ENCODE measurements at places on chromosomes 11 and 22.

DNA sequence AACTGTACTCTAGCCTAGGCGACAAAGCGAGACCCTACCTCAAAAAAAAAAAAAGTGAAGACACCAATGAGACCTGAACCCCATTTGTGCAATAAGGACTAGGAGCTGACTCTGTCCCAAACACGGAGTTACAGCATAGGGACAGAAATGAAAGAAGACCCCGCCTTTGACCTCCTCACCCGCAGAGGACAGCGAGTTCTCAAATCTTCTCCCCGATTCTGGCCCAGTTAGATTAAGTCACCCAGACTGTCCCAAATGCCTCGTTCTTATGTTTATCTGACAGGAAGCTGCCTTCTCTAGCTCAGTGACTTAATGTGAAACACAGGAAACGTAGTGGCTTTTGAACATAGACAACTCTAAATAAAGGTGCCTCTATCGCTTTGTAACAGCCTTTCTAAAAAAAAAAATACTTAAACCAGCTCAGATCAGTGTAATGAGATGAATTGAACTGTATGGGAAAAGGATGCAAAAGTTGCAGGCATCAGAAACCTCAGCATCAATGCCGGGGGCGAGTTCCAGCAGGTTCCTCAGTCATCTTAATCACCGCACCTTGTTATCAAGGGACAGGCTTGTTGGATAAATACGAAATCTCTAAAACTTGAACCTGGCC, 10.6 kb downstream of the MYH9 start:
- DNase-seq, result no peak

GRCh38 chr11:20058749-20059458, 101.4 kb downstream of the DBX1 start:
- no peak for DNase-seq

DNA sequence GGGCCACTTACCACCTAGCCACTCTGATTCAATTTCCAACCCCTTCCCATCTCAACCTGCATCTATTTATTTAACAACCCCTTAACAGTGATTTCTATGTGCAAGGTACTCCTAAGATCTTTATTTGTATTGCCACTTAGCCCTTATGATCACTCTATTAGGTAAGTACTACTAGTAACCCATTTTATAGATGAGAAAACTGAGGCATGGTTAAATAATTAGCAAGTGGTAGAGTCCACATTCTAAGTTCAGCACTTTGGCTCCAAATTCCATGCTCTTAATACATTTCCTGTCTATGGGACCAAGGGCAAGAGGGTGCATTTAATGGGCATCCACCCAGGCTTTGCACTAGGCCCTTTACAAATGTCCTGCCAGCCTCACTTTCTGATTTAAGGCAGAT, 38.1 kb upstream of the CSNK2A3 start:
- no peak for DNase-seq

DNA sequence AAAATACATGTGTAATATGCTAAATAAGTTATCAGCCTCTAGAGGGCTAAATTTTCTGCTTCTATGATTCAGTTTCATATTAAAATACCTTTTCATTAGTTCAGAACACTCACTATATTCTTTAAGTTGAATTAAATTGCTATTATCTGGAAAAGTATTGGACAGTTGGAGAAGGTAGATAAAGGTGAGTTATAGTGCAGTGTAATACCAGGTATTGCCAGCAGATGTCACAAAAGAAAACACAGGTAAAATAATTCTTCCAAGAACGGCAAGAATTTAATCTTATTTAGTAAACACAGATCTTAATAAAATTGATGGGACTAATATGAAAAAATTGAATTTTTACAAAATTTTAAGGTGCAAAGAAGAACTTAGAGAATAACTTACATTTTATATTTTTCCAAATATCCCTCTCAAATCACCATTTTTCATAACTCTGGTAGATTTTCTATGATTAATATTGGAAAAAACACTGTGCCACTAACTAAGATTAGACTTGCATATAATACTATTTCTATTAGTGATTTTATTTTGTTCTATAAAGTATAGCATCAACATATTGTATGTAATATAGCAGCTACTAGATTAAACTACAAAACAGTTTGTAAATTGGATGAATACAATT, 1.7 kb upstream of the LRRC4C start:
- no peak for DNase-seq

- no peak for DNase-seq
Observed at GRCh38 chr11:102464859-102465500, 12.4 kb upstream of the TMEM123 start.

DNA sequence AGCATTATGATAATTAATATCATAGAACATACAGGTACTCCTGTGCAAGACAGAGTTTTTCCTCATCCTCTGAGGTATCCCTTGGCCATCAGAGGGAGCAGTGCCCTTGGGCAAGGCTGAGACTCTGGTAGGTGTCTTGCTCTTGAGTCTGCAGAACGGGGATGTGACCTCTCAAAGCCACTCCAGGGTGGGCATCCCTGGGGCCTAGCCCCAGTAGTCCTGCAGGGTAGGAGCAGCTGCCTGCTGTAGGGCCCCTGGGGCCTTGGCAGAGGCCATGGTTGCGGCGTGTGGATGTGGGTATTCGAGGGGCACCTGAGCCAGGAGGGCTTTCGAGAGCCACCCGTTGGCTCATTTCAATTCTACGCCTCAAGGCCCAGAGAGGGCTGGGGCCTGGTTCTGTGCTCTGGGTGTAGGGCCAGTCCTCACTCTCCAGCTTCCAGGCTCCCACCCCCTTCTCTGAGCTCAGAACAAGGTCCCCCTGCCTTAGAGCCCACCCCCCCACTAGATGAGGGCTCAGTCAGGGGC, 7.7 kb upstream of the OMP start:
- DNase-seq, result no peak

DNA sequence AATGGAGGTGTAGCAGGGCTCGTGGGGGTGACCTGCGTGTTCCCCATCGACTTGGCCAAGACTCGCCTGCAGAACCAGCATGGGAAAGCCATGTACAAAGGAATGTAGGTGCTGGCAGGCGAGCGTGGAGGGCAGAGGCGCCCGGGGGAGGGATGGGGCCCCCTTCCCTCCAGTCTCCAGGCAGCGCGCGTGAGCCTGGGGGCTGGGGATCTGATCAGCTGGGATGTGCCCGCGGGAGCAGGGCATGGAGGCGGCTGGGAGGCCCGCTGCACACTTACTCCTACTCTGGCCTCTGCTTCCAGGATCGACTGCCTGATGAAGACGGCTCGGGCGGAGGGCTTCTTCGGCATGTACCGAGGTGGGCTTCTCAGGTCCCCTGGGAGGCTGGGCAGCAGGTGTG, 17.8 kb downstream of the SLC25A18 start:
- DNase-seq, result no peak

DNA sequence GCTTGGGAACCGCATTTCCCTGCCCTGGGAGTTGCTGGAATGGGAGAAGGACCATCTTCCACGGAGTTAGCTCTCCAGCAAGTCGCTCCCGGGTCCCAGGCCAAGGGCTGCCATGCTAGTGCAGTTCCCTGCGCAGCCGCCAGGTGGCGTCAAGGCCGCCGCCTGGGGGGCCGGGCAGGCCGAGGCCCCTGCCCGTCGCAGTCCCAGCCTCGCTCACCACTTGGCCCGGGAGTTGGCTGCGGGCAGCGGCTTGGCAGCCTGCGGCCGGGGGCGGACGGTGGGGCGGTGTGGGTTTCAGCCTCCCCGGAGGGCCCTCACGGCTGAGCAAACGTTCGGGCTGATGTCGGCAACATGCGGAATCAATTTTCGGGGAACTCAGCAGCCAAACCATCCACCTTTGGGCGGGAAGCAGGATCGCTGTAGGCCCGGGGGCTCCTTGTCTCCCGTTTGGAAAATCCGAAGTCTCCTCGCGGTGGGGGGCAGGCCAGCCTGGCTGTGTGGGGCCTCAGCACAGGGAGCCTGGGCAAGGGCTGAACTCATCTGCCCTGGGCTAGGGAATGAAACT, 415.1 kb downstream of the SOX6 start:
- DNase-seq, result no peak

DNA sequence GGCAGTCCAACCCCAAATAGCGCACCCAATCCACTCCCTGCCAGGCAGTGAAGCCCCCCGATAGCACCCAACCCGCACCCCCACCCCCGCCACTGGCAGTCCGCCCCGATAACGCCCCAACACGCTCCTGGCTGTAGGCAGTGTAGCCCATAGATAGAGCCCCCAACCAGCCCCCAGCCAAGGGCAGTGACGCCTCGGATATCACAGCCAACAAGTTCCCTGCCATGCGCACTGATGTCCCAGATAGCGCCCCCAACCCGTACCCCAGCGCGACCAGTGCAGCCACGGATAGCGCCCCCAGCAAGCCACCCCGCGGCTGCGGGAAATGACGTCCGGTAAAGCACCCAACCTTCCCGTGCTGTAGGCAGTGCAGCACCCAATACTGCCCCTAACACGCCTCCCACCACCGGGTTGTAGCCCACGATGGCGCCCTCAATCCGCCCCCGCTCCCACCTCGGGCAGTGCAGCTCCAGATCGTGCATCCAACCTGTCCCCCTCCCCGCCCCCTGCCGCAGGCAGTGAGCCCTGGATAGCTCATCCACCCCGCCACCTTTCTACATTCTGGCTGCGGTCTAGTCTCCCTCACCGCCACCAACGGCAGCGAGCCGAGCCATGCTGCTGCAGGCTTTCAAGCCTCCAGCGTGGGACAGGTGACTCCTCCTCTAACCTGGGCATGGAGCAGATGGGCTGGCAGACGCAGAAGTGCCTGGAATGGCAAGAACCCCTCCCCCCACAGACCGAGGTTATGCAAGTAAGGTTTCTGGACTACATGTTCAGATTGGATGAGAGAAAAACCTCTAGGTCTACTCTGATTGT, 625 bp downstream of the RFPL2 start:
- no peak for DNase-seq

DNA sequence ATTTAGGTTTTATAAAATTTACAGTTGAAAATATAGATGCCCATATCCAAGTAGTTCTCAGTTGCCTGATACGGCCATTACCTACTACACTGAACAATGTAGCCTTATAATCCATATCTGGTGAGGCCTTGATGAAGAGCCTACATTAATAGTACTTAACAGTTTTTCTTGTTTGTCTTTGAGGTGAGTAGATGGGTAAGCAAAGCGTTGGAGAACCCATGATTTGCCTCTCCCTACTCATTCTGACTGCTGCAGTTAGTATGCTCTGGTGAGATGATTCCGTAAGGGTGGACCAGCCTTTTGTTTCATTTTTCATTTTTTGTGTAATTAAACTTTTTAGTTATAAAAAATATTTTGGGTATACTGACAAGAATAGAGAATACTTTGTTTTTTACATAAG, 11.4 kb downstream of the PAAF1 start:
- DNase-seq, result no peak

- no peak for DNase-seq
Observed at GRCh38 chr11:65623177-65623576, 7.6 kb downstream of the PCNX3 start.

DNA sequence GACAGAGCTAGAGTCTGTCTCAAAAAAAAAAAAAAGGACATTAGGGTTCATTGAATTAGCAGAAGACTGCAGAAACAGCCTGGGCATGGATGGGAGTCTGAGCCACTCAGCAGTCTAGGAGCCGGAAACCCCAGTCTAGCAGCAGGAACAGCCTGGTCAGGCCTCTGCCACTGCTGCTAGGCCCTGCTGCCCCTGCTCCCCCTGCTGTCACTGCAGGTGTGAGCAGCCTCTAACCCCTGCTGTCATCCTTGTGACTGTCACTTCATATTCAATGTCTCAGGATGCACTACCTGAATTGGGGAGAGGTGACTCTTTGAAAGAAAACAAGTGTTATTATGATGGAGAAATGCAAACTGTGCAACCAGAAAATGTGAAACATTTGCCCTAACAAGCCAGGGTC, 7.0 kb upstream of the DDX17 start:
- no peak for DNase-seq

DNA sequence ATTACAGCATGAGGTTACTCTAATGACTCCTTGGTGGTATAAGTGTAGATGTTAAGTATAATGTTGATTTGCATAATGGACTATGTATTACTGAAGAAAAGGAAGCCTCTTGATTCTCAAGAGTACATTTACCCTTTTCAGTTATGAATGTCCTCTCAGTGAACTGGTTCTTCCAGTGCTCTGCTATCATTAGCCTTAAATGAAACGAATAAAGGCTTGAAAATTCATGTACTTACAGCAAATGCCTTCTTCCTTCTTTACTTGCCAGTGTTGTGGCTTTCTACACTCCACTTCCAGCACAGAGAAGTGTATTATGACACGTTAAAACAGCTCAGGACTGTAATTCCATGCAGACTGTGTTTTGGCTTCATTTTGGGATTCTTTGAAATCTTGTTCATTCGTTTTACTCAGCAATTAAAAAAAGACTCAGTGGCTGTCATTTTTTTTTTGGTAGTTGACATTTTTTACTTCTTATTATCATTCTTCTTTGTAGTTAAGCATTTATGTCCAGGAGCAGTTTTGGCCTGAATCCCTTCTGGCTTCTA, 96.9 kb downstream of the MTMR3 start:
- DNase-seq, result no peak

- DNase-seq, result no peak
Observed at GRCh38 chr11:134468081-134468668, 56.1 kb upstream of the B3GAT1 start.

- no peak for DNase-seq
Observed at GRCh38 chr11:20360650-20361049, 2.9 kb upstream of the HTATIP2 start.

GRCh38 chr22:40960145-40960544, 9.0 kb downstream of the RBX1 start:
- DNase-seq, result no peak

GRCh38 chr11:120912504-120912903, 111.4 kb upstream of the TBCEL start:
- DNase-seq, result no peak

DNA sequence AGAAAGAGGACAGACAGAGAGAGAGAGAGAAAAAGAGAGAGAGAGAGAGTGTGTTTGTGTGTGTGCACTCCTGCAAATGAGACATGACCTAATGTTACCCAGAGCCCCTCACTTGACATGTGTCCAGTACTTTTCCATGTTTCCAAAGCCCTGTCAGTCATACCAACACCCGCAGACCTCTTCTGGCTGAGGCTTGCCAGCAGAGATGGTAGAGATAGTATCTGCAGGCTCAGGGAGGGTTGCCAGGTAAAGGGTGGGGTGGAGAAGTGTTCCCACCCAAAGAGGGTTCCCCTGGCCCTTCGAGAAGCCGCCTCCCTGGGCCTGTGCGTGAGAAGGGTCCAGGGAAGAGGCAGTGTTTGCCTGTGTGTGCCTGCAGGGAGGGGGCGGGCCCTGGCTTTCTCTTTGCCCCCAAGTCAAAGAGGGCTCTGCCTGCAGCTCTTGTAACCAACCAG, 40.7 kb downstream of the POU2F3 start:
- no peak for DNase-seq

DNA sequence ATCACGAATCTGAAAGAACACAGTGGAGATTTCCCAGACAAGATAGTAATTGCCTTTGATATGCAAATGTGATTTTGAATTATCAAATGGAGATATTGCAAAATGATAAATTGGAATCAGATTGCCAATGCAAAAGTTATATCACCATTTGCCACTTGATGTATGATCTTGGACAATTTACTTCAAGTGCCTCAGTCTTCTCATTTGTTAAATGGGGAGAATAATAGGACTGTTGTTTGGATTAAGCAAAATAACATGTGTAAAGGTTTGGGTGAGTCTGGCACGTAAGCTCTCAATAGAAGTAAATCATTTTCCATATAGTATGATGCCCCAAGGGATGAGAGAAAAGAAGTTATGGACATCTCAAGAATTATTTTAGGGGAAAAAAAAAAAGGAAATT, 7.9 kb upstream of the PHF21A start:
- no peak for DNase-seq
